NCI-H2029 treated with DMSO at 0.1 percent for 48 hours (cell line): ENCODE measurements at places on chromosomes 16 and 17.

- no peak for DNase-seq
Observed at GRCh38 chr17:81348097-81349055, 46.9 kb upstream of the BAHCC1 start.

- DNase-seq = no peak
Observed at GRCh38 chr16:79201436-79201835, 399.1 kb downstream of the MAF start.

DNA sequence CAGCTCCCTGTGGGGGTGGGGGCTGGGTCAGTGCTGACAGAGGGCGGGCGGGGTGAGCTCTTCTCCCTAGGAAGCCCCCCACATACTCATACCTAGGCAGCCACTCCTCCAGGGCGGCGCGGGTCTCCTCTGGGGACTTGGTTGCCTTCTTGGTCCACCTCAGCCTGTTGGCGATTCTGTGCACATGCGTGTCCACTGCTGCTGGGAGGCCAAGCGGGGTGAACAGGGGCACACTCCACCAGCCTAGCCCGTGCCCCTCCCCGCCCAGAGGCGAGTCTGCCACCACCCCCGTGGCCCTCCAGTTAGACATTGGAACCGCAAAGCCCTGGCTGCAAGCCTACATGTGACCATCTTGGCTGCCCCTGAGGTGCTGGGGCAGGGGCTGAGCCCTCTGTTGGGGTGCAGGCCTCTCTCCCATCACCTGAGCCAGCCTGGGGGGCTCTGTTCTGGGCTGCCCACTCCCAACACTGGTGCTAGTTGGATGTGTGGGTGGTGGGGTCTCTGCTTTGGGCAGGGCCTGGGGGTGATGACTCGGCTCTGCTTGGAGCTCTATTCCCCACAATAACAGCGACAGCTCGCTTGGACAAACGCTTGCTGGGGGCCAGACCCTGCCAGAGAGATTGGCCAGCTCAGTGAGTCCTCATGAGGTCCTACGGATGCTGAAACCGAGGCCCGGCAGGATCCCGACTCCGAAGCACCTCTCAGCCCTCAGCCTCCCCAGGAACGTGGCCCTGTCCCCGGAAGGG lies 7.4 kb downstream of the NTHL1 start:
- no peak for DNase-seq

DNA sequence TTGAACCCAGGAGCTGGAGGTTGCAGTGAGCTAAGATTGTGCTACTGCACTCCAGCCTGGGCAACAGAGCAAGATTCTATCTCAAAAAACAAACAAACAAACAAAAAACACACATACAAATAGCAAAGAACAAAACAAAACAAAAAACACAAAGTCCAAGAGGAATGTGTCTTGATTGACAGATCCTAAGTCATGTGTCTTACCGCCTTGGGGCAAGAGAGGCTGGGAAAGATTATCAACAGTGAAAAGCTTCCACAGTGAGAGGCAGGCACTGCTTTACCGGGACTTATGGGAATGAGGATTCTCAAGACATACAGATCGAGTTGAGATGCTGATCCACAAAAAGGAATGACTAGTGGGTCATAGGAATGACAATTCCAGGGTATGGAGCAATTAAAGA lies 62.7 kb upstream of the GAS7 start:
- DNase-seq = no peak

- DNase-seq = no peak
Observed at GRCh38 chr17:80212109-80212508, 8.0 kb downstream of the SGSH start.

DNA sequence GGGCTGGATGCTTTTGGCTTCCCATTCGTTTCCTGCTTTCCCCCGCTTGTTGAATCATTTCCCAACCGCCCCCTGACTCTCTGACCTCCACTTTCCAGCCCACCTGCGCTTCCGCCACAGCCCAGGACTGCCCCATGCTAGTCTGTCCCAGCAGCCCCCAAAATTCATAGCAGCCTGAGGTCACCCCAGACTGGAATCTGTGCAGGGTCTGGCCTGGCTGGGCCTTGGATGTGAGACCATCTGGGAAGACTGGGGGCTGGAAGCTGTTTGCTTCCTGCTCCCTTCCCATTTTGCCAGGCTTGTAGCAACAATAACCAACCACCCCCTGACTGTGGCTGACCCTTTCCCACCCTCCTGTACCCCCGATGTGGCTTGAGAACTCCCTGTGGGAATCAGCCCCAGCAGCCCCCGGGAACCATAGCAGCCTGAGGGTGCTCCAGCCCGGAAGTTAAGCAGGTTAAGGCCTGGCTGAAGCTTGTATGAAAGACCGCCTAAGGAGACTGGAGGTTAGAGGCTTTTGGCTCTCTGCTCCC lies 2290.8 kb downstream of the TP53TG3F start:
- no peak for DNase-seq

GRCh38 chr17:16384557-16384956 lies 3.7 kb downstream of the UBB start:
- no peak for DNase-seq

- DNase-seq = no peak
Observed at GRCh38 chr17:10716218-10716617, 13.6 kb downstream of the TMEM220 start.

DNA sequence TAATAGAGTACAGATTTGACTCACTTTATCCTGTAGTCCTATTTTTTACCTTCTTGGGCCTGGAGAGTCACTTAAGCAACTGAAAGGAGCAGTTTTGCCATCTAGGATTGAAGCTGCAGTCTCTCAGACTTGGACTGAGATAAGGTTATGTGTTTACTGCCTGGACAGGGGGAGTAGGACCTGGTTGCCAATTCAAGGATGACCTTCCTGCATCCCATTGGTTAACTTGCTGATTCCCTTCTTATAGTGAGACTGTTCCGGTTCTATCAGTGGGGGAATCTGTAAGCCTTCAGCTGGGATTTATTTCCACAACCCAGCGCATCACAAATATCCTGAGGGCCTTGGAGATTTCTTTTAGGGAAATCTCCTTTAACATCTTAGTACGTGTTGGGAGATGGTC lies 2.9 kb downstream of the UBN1 start:
- no peak for DNase-seq

DNA sequence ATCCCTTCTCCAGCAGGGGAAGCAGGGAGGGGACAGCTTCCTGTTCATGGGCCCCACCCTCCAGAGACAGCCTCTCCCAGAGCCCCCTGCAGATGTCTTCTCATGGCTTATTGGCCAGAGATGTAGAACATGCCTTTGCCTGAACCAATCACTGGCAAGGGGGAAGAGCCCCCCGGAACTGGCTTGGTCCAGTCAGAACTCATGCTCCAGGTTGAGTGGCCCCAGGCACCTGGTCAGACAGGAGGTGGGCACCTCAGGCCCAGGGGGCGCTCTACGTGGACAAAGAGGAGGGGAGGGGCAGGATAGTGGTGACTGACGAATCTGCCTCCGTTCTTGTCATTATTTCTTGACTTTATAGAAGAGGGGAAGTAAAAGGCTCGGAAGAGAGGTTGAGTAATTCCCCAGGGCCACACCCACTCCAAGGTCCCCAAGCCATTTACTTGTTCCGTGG lies 23.6 kb downstream of the RAB11FIP4 start:
- DNase-seq = no peak

GRCh38 chr16:85126705-85127378 lies 14.6 kb upstream of the CIBAR2 start:
- DNase-seq = no peak

- DNase-seq = no peak
Observed at GRCh38 chr17:51079049-51079448, 41.6 kb downstream of the SPAG9 start.

DNA sequence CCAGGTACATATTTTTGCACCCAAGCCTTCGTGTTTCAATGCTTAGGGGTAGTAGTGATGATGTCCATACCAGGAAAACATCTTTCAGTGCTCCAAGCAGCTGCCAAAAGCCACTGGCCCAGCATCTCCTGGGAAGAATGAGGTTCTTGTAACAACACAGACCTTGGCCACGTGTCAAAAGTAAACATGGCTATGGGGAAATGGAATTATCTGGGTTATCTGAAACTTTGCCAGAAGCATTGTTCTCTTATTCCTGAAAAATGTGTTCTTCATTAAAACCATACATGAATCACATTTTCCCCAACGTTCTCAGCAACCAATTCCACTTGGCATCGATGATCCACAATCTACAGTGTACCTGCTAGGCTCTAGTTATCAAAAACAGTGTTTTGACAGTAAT lies 524.2 kb upstream of the EEF2KMT start:
- no peak for DNase-seq

GRCh38 chr16:2036200-2036966 lies 9.7 kb downstream of the NHERF2 start:
- DNase-seq = no peak

DNA sequence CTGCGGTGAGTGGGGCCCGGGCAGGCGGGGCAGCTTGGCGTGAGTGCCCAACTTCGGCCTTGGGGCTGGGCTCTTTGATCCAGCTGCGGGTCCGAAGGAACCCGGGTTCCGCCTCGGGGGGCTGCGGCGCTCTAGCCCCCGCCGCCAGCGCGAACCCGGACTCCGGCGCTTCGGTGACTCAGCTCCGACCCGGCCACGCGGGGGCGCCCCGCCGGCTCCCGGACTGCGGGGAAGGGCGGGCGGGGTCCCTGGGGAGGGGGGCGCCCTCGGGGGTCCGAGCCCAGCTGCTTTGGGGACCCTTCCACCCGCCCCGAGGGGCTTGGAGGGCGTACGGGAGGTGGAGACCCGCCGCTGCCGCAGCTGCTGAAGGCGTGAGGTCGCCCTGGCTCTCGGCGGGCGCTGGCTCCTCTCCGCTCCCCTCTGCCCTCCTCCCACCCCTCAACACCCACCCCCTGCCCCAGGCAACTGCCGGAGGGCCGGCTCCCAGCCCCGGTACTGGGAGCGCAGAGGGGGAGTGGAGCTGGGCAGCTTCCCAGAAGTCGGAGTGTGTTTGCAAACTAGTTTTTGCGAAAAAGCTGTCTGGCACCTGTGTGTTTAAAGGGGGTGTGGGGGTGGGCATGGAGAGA lies 516 bp downstream of the CPNE2 start:
- no peak for DNase-seq

DNA sequence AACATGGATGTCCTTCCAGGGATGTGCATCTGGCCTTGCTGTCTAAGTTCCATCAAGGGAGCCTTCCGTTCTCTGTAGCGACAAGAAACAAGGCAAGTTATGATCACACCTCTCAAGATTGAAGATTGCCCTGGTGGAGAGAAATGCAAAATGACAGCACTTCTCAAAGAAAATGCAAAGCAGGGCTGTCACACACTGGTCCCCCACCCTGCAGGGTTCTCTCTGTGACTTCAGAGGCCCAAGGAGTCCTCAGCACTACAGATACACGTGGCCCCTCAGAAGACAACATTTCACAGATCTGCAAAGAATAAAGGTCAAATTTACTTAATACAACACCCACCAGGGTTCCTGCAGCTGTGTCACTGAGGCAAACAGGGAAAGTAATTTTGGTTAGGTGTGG lies 60.7 kb upstream of the TEX2 start:
- no peak for DNase-seq

- no peak for DNase-seq
Observed at GRCh38 chr16:22194707-22195444, 11.2 kb upstream of the EEF2K start.

DNA sequence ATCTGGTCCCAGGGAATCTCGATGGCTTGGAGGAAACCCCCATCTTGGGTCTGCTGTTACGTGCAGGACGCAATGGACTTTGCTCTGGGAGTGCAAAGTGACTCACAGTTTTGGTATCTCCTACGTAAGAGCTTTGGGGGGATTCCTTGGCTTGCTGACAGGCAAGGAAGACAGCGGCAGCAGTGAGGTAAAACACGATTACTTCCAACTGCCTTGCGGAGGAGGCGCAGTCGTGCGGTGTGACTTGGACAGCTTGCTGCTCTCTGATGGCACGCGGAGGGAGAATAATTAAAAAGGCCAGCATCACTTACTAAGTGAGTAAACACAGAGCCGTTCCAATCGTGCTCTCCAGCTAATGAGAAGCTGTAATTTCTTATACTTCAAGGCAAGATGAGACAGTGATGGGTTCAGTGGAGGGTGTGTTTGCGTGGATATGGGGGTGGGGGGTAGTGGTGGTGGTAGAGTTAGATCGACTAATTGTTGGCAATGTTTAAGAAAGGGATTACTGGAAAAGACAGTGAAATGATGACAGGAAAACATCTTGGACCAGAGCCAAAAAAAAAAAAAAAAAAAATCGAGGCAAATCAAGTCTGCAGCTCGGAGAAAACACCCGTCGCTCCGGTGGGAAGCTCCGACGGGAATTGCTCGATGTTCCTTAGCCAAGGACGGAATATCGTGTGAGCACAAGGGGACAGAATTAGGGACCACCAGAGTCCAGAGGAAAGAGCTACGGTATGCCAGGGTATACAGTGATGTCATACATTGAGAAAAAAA lies 184.8 kb upstream of the ZFHX3 start:
- DNase-seq = no peak

- no peak for DNase-seq
Observed at GRCh38 chr17:74099442-74100340, 103.8 kb upstream of the RPL38 start.

- no peak for DNase-seq
Observed at GRCh38 chr17:5516060-5516792, 29.9 kb downstream of the MIS12 start.
